ENCODE measurements at places on chromosomes 6 and 20. TPM values are rescaled to one million over a fixed set of nuclear protein-coding genes. Genes with fewer than 3 reads are reported as not detected.

LPA gene
- polyA plus RNA-seq, result 0.11 TPM

ZNF165 gene
- polyA plus RNA-seq, result 3.0 TPM

HLA-DOB gene
- polyA plus RNA-seq, result 0.17 TPM

BNIP5 gene
- 0.09 TPM for polyA plus RNA-seq

THEMIS gene
- polyA plus RNA-seq, result 0.05 TPM

SIRPB1 gene
- polyA plus RNA-seq, result 1.7 TPM

C20orf141 gene
- polyA plus RNA-seq, result not detected

MAP7 gene
- polyA plus RNA-seq, result 38.8 TPM

DNA sequence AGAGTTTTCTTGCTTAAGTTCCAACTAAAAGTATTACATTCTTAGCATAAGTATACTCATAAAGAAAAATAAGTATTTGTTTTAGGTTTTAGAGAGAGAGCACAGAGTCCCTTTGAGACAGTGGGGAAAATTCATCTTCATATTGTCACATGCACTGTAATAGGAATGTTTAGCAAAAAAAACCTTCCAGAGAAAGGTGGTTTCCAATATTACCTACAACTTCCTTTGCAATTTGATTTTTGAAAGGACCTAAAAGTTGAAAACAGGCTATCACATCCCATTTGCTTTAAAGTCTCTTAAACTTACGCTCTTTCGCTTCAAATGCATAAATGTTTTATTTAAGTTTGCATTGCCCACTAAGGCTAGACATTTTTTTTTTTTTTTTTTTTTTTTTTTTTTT is 86.4 kb downstream of the OPRM1 start:
- no peak for DNase-seq

- DNase-seq, result no peak
Observed at GRCh38 chr6:44023586-44024454, 103.4 kb downstream of the MRPL14 start.

- DNase-seq, result no peak
Observed at GRCh38 chr20:48262955-48263354, 477.7 kb upstream of the SULF2 start.

- DNase-seq, result no peak
Observed at GRCh38 chr6:129957941-129958898, 60.2 kb upstream of the L3MBTL3 start.

DNA sequence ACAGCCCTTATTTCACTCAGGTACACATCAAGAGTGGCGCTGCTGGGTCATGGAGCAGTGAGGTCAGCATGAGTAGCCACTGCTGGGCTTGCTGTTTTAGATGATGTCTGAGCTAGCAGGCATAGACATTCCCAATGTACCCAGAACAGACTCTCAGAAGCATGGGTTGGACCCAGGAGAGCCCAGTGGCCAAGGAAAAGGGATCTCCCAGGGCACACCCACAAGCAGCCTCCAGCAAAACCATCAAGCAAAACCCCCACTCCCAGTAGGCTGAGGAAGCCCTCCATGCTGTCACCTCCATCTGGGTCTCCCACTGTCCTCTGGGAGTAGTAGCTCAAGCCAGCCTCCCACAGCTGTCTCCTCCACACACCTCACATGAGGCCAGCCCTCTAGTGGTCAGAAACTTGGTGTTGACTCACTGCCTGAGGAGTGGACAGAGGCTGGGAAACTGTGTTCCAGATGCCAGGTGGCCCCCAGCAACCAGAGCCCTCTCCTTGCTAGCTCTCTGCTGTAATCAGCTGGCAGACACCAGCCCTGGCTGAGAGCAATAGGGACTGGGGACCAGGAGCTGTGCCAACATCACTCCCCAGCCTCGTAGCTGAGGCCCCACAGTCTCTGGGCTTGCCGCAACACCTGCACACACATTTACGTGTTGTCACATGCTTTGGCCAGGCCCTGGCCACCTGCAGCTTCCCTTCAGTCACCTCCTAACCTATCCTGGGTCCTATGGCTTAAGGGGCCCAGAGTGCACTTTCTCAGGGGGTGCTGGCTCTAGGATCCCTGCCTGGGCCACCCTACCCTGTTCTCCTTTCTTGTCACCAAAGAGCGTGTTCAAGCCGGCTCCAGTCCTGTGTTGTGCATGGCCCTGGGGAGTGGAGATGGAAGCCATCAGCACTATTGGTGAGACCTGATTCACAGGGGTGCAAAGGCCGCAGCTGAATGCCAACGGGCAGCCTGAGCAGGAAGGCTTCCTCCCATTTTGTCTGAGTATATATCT is 1.9 kb upstream of the AP5S1 start:
- DNase-seq, result no peak

DNA sequence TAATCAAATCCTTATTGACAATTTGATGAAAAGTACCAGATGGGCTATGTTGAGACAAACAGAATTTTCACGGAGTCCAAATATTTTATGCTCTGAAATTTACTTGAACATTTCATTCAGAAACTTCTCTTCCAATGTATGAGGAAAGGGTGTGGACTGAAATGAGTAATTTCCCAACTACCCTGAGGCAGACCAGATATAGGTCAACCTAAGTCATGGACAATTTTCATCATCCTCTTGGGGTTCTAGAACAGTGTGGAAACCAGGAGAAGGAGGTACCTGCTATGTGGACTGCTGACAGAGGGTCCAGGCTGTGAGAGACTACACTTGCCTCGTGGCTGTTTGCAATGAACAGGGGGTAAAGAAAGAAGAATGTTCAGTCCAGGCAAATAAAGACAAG is 323.0 kb downstream of the ESR1 start:
- DNase-seq, result no peak

GRCh38 chr20:24986436-24987015 is 6.0 kb downstream of the APMAP start:
- DNase-seq, result no peak

GRCh38 chr6:90383196-90383822 is 86.7 kb upstream of the BACH2 start:
- no peak for DNase-seq

DNA sequence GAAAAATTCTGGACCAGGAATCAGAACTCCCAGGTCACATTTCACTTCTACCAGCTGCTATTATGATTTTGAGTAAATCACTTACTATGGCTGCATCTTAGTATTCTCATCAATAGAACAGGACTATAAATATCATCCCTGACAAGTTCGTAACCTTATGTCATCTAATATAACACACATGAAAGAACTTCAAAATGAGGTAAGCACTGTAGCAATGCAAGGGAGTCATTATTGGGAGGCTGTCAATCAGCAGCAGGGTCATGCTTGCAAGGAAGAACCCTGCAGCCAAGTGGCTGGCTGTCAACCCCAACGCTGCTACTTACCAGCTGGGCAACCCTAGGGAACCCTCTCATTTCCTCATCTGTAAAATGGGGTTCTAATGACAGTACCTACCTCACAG is 123.3 kb upstream of the B3GAT2 start:
- DNase-seq, result no peak

DNA sequence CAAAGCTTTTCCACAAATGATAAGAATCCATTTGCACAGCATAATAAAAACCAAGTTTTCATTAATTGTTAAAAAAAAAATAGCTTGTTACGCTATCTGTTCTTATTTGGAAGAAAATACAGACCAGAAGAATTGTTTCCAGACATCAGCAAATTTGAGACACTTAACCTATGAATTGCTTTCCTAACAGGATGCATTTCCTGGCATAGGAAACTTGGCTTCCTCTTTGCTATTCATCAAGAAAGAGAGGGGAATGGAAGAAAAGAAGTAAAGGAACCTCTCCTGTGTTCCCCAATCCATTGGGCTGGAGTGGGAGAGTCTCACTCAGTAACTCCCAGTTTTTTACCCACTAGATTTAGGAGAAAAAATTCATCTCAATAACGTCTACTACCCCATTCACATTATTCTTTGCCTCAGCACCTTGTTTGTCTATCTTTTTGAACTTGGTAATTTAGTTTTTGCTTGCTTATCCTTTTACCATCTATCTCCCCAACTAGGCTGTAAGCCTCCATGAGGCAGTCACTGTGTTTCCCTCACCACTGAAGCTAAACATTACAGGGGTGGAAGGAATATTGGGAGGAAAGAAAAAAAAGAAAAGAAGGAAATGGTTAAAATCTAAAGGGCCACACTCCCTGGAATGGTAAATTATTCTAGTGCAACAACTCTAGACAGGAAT is 150.3 kb downstream of the COL21A1 start:
- DNase-seq, result no peak

DNA sequence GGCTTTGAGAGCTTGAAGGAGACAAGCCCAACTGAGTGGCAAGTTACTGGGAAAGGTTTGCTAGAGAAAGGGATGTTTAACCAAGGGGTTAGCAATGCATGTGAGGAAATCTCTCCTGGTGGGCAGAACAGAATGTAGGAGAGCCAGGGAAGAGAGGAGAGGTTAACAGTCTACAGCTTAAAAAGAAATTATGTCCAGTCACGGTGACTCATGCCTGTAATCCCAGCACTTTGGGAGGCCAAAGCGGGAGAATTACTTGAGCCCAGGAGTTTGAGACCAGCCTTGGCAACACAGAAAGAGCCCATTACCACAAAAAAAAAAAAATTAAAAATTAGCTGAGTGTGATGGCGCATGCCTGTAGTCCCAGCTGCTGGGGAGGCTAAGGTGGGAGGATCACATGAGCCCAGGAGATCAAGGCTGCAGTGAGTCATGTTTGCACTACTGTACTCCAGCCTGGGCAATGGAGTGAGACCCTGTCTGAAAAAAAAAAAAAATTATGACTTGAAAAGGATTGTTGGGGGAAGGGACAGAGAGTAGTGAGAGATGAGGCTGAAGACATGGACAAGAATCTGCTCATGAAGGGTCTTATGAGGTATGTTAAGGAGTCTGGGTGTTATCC is 264.9 kb downstream of the TBC1D7 start:
- DNase-seq, result no peak

DNA sequence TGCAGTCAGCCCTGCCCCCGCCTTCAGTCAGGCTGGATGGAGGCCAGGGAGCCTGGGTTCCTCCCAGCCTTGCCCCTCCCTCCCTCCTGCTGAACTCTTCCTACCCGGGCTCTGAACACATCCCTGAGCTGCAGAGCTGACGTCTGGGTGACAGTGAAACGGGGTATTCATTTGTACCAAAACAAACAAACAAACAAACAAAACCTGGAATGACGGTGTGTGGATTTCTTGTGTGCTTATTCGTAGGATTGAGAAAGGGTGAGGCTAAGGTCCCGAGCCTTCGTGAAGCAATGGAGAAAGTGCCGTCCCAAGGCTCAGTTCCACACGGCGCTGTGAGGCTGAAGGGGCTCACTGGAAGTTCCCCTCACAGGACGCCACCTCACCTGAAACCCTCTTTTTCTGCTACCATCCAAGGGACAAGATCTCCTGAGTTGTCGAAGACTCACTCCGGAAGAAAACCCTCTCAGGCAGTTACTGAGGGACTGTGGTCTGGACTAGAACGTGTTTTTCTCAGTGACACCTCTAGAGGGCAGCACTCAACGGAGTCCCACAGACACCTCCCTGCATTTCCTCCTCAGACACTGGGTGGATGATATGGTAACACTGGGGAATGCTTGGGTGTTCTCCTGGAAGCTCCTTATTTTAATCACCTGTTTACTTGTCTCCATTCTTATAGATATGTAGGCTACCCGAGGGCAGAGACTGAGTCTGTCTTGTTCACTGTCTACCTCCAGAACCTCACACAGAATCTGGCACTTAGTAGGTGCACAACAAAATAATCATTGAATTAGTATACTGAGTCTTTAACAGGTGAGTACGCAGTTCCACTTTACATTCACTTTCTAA is 27.3 kb downstream of the GSTA3 start:
- DNase-seq, result peak; percentile 28

- no peak for DNase-seq
Observed at GRCh38 chr6:36216559-36216958, 20.0 kb downstream of the BRPF3 start.

- DNase-seq, result no peak
Observed at GRCh38 chr20:33373735-33374605, 27.3 kb downstream of the CDK5RAP1 start.

DNA sequence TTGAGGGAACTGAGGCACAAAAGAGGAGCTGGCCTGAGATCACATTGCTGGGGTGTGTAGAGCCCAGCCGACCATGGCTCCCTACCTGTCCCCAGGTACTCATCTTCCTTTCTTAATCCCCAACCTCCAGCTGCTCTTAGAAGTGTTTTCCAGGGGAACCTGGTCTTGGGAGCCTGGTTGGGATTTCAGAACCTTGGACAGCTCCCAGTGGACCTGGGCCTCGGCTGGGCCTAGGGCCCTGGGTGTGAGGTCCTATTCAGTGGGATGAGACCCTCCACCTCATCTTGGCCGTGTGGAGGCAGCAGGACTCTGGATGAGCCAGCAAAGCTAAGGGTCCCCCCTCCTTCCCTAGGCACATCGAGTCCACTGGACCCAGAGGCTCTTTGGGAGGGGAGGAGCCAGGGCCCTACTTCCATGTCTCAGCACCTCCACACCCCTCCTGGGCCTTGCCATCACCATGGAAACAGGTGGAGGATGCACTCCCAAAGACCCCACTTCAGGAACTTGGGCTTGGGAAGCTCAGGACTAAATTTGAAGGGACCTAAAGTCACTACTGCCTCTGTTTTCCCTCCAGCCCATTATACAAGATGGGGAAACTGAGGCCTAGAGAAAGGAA is 38.5 kb downstream of the DLGAP4 start:
- peak; percentile 65 for DNase-seq

DNA sequence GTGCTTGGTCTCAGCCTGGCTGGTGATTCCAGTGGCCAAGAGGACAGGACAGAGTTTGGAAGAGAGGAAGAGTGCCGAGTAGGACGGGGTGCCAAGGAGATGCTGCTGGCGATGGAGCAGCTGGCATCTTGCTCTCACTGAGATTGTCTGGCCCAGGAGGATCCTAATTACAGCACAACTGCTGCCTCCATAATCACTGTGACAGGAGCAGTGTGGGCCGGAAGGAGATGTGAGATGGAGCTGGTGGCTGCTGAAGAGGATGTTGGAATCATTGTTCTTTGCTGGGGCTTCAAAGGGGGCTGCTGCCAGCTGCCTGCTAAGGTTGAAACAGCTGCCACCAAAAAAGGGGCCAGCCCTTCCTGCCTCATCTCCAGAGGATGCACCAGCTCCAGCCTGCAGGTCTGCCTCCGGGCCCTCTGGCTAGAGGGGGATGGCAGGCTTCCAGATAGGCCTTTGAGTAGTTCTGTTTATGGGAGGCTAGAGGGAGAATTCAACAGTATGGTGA is 214.4 kb downstream of the RNF144B start:
- DNase-seq, result no peak

DNA sequence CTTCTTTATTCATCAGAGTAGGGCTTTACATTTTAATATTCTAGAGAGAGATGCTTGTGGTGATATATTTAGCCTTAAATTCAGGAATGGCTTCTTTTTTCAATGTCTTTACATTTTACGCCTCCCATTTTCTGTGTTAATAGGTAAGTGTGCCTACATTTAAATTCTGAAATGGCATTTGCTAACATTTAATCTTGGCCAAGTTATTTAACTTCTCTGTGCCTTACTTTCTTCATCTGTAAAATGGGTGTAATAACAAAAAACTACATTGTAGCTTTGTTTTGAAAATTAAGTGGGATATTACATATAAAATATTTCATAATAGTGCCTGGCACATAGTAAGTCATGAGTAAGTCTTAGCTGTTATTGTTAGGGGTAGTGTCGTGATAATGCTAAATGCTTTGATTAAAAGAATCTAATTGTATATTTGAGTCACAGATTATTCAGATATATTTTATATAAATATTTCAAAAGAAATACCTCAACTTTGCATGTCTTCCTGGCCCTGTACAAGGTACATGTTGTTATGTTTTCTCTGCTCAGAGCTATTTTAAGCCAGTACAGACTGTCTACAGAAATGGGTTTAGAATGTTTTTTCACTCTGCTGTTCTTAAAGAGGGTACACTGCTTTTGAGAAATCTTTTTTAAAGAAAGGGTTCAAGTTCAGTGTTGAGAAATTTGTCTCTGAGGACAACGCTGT is 18.8 kb downstream of the CARMIL1 start:
- DNase-seq, result no peak

GRCh38 chr6:126064748-126065401 is 78.5 kb downstream of the TRMT11 start:
- no peak for DNase-seq

Data from left renal cortex interstitium (tissue), 4 donors.